Activated T-helper 1 cell treated with anti-CD3 and anti-CD28 coated beads, Interleukin-2, amount 50 U/mL, for 16 hours (primary cell): ENCODE measurements at places on chromosomes 6 and 20.

- DNase-seq: no peak
Observed at GRCh38 chr6:69416776-69417175, 380.0 kb downstream of the LMBRD1 start.

GRCh38 chr6:25280344-25281074, 1.3 kb downstream of the CARMIL1 start:
- DNase-seq: no peak

GRCh38 chr6:146498309-146498708, 45.3 kb upstream of the RAB32 start:
- no peak for DNase-seq

DNA sequence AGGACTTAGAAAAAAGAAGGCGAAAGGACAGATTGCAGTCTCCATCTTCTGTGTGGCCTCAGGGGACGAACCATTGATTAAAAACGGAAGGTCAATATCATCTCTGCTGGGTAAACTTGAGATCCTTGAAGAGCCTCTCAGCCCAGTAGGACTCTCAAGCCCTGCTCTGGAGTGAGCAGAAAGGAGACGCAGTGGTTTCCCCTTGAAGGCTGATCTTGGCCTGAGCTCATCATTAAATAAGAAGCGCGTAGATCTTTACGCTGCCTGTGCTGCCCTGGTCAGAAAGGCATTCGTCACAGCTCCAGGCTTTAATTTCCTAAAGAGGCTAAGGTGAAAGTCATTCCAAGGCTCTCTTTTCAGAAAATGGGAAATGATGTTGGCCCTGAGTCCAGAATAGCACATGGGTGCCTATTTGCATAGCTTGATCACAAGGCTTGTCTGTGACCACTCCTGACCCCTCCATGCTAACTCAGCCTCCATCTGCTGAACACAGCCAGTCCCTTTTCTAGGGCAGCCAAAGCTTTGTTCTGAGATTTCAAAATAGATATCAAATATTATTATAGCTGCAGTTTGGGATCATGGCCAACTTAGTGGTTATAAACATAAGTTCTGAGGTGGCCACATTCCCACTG, 29.3 kb upstream of the XRN2 start:
- no peak for DNase-seq
